NCI-H524 (cell line): ENCODE measurements at places on chromosomes 12 and 14.

GRCh38 chr14:65287264-65288131 lies 125.0 kb upstream of the FUT8 start:
- DNase-seq: no peak

DNA sequence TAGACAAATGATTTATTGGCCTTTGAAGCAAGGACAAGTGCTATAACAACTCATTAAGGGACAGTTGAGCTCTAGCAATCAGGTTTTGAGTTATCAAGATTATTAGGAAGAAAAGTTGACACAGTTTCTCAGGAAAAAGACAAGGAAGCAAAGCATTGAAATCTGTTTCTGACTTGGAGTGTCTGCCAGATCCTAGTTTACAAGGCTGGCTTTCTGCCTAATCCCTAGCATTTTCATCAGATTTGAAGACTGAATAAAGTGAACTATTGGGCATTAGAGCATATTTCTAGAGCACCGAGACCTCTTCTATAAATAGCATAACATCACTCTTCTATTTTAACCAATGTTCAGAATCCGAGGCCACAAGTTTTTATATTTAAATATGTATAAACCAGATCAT lies 7.0 kb downstream of the SYT1 start:
- peak; percentile 23 for DNase-seq

DNA sequence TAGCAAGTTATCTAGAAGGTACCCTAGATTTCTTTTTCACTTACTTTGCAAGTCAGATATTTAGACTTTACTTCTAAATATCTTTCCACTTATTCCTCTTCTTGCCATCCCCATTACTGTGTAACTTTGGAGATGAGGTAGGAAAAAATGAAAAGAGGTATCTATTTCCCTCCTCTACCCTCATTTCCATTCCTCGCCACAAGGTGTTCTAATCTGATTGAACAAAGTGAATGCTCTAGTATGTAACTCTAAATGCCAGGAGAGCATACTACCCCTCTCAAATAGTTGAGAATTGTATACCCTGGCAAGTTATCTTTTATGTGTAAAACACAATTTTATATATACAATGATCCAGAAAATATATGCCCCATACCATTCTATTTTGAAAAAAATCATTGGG lies 1.7 kb upstream of the LDHB start:
- DNase-seq: no peak

- DNase-seq: no peak
These were observed 374.1 kb downstream of the ADGRD1 start for GRCh38 chr12:131327521-131328488.

- DNase-seq: peak; percentile 63
These were observed 80.8 kb downstream of the ZNF664 start for GRCh38 chr12:124053851-124054250.

- no peak for DNase-seq
These were observed 189.3 kb upstream of the GARIN2 start for GRCh38 chr14:66999978-67000377.

DNA sequence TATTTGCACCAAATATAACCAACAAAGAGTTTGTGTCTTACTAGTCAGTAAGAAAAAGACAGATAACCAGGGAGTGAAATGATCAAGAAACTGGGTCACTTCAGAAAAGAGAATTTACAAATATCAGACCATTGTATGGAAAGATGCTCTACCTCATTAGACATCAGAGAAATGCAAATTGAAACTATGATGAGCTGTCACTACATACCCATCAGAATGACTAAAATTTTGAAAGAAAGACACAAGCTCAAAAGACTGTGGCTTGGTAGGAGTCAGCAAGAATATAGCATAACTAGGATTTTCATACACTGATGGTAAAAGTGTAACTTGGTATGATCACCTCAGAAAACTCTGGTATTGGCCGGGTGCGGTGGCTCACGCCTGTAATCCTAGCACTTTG lies 247.2 kb downstream of the BMP4 start:
- DNase-seq: no peak

- DNase-seq: no peak
These were observed 211.6 kb downstream of the FBXL14 start for GRCh38 chr12:1382826-1383225.

- DNase-seq: no peak
These were observed 38.7 kb downstream of the LEMD3 start for GRCh38 chr12:65208125-65208524.

GRCh38 chr12:108123402-108123801 lies 5.7 kb upstream of the WSCD2 start:
- DNase-seq: no peak

- DNase-seq: no peak
These were observed 70.7 kb upstream of the TMEM263 start for GRCh38 chr12:106885026-106885425.

DNA sequence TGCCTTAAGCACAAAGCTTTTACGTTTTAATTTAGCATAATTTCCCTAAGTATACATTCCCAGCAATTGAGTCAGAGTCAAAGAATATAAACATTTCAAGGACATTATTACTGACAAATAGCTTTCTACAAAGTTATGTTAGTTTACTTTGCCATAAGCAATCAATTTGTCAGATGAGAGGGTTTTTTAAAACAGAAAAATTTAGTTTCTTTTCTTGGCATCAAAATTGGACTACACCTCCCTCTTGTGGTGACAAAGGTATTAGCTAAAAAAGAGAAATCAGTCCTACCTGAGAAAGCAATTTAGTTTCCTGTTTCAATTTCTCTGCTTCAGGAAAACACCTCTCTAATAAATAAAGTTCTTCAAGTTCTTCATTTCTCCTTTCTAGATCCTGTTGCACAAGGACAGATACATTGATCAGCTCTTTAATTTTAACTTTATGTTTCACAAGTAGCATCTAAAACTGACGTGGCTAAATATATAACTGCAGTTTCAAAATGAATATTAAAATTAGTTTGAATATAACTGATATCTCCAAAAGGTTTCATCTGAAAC lies 39.9 kb downstream of the DNAI7 start:
- DNase-seq: no peak

DNA sequence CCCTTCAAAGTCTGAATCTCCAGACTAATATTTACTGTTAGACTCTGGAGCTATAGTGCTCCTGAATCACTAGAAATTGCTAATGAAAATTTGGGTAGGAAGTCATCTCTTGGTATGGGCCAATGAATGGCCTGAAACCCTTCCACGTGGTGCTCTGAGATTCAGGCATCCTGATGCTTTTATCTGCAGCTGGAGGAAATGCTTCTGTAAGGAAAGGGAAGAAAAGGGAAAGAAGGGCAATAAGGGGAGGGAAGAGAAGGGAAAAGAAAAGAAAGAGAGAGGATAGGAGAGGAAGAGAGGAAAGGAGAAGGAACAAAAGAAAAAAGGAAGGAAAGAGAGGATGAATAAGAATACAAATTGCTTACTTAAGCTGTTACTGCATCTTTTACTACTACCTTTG lies 182.3 kb downstream of the GRIP1 start:
- no peak for DNase-seq

GRCh38 chr14:74988131-74988530 lies 14.6 kb upstream of the EIF2B2 start:
- no peak for DNase-seq

GRCh38 chr12:117792471-117792870 lies 176.3 kb downstream of the KSR2 start:
- DNase-seq: no peak

DNA sequence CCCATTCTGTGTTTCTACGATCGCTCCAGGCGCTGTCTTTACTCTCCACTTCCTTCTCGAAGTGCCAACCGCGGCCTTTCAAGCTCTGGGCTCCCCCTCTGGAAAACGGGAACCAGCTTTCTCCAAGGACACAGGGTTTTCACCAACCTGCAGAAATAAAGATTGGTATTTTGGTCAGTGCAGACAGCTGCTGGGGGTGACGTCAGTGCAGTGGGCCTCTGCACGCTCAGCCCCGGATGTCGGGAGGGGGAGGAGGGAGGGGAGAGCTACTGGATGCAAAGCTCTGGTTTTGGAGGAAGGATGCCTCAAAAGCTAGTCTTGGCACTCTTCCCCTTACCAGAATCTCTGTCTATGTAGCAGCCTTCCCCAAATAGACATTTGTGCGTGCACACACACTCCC lies 19.9 kb downstream of the HRK start:
- no peak for DNase-seq

- DNase-seq: no peak
These were observed 21.9 kb downstream of the PIGH start for GRCh38 chr14:67577909-67578749.

- no peak for DNase-seq
These were observed 53.7 kb downstream of the LMO3 start for GRCh38 chr12:16552301-16552700.

DNA sequence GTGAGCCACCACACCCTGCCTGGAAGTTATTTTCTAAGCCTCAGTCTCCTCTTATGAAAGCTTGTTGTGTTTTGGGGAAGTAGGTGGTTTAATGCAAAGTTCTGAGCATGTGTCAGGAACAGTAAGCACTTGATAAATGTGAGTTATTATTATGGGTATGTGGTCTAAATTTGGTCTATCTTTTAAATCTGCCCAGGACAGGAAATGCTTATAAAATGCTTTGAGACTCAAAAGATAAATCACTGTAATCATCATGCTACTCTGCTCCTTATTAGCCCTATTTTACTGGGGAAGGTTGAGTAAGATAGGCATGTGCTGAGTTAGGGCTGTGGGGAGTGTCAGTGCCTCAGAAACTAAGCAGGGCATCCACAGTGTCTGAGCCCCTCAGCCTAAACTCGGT lies 13.1 kb upstream of the SRSF5 start:
- DNase-seq: no peak

- DNase-seq: no peak
These were observed 61.7 kb upstream of the RIC8B start for GRCh38 chr12:106712768-106713167.

- peak; percentile 35 for DNase-seq
These were observed 452.7 kb upstream of the PDE3A start for GRCh38 chr12:19915392-19916195.

- DNase-seq: no peak
These were observed 836 bp downstream of the AAAS start for GRCh38 chr12:53320352-53321195.

- no peak for DNase-seq
These were observed 106.4 kb downstream of the EPS8 start for GRCh38 chr12:15682826-15683225.

- no peak for DNase-seq
These were observed 256.6 kb upstream of the FOXN3 start for GRCh38 chr14:89673512-89674225.

DNA sequence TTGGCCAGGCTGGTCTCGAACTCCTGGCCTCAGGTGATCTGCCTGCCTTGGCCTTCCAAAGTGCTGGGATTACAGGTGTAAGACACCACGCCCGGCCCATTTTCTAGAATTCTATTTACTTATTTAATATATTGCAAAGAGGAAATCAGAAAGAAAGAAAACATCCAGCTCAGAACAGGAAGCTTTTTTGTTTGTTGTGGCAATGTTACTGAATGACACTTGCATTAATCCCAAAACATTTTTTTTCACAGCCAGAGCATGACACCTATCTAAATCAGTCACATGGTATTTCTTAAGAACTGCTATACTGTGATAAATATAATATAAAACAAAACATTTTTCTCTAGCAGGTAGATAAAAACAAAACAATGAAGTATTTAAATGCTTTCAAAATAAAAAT lies 12.6 kb downstream of the CFL2 start:
- DNase-seq: no peak

DNA sequence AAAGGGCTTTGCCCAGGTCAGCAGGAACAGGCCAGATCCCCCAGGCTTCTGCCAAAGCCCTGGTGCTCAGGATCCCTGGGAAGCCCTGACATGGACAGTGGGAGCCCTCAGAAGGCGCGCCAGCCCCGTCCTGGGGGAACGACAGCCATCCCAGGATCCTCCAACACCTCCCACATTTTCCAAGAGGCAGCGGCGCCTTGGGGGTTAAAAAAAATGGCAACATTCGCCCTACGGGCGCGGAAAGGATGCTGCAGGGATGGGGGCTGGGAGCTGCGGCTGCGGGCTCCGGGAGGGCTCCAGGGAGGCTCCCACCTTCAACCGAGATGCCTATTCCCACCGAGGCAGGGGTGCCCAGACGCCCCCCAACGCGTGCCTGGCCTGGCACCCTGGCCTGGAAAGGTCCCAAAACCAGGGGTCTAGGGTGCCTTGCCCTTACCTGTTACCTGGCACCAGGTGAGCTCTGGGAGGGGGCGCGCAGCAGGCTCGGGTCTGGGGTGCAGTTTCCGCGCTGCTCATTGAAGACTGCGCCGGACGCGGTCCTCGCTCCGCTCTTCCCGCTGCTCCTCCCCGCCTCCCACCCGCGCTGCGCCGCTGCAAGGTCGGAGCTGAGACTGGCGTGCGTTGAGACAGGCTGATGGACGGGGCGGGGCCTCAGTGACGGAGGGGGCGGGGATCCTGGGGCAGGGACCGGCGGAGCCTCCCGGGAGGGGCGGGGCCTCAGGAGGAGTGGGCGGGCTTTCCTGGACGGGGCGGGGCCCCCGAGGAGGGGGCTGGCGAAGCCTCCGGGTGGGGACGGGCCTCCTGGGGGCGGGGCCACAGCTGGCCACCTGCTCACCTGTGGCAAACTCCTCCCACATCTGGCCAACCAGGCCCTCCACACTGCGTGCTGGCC lies at the start of gene ABCB9:
ABCB9 (minus strand) TSS at position 613 of the 892 bp plus-strand sequence. CDS start 6,228 bp downstream, outside the sequence.
- DNase-seq: peak; percentile 80

DNA sequence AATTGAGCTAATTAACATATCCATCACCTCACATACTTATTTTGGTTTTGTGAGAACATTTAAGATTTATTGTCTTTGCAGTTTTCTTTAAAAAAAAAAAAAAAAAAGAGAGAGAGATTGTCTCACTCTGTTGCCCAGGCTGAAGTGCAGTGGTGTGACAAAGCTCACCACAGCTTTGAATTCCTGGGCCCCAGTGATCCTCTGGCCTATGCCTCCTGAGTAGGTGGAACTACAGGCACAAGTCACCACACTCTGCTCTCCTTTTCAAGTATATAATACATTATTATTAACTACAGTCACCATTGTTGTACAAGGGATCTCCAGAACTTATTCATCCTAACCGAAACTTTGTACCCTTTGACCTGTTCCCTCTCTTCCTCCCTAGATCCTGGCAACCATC lies 64.0 kb downstream of the NUMB start:
- no peak for DNase-seq

DNA sequence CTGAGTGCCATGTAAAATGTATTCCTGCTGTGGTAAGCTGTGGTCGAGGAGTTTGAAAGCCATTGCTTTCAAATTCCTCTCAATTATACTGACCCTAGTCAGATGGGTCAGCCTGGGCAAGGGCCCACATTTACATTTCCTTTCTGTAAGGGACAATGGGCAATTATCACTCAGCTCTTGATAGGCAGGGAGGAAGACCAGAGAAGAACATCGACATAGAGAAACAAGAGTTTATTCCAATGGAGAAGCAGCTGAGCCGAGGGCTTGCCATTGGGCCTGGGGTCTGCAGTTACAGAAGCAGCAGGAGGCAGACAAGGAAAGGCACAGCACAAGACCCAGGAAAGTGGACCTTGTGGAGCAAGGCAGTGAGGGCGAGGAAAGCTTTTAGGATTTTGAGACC lies 9.7 kb downstream of the NRIP2 start:
- no peak for DNase-seq

GRCh38 chr12:118714051-118714460 lies 267.3 kb upstream of the SRRM4 start:
- DNase-seq: peak; percentile 62
